ENCODE measurements at places on chromosomes 2 and 18. TPM values are rescaled to one million over a fixed set of nuclear protein-coding genes. Genes with fewer than 3 reads are reported as not detected.
A peak's percentile ranks its signal among the peaks of the same experiment; 100 is the strongest.

ADGRF3 gene
- total RNA-seq = 0.10 TPM

CYP26B1 gene
- total RNA-seq = 9.8 TPM

GRCh38 chr2:241187101-241187917 lies 1.2 kb upstream of the ANO7 start:
- DNase-seq = no peak

- no peak for DNase-seq
Observed at GRCh38 chr2:56185582-56186046, 1.8 kb downstream of the CCDC85A start.

DNA sequence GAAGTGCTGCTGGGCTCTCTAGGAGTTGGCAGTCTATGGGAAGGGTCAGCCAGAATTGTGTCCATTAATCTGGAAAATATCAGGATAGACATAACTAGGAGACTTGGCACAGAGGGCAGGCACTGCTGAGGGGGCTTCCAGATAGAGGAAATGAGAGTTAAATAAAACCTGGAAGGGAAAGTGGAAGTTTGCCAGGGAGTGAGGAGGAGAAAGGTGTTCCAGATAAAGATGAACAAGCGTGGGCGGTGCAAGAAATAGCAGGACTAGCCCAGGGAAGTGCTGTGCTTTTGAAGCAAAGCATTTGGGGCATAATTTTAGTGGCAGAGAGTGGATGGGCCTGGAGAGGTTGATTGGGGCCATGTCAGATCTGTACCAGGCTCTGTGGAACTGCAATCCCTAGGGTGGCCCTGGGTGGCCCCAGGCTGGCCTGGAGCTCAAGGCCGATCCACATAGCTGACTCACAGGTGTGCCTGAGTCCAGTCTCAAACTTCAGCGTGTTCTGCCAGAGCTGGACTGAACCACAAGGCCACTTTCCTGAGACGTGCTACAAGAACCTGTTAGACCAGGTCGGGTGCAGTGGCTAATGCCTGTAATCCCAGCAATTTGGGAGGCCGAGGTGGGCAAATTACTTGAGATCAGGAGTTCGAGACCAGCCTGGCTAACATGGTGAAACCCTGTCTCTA lies 26.9 kb downstream of the GALM start:
- peak; percentile 3 for DNase-seq

GRCh38 chr2:60498816-60499429 lies 54.5 kb downstream of the BCL11A start:
- no peak for DNase-seq

CCDC141 gene
- 4.4 TPM for total RNA-seq

CNGA3 gene
- 7.1 TPM for total RNA-seq

GRCh38 chr2:8588831-8589191 lies 93.0 kb upstream of the ID2 start:
- no peak for DNase-seq

NRP2 gene
- 66.8 TPM for total RNA-seq

DNA sequence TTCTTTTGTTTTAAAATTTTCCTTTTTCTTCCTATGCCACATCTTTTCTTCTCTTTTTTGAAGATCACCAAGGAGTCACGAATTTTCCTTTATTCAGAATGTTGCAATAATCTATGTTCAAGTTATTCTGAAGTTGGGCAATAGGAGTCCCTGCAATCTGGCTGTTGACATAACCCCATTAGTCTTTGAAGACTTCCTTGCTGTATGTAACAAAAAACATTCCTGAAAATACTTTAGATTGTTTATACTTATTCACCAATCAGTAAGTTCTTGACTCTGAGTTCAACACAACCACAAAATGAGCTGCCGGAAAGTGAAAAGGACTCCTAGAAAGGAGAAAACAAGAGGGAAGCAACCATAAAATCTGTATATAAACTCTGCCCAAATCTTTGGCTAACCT lies 62.8 kb downstream of the TMEM237 start:
- no peak for DNase-seq

DNA sequence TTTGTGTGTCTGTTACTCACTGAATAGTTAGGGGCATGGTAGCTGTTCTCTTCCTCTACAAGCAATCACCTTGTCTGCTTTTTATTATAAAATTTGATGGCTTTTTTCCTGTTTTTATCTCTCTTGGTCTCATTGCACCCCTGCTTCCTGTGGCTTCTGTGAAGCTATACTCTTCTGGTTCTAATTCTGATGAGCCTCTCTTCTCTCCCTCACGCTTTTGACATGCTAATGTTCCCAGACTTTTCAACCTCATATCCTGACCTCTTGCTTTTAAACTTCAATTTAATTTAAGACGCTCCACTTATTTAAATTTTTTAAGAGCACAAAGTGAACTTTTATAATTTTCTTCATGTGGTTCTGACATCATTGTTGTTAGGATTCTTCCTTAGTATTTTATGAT lies 361.4 kb downstream of the DLGAP1 start:
- no peak for DNase-seq

STPG4 gene
- total RNA-seq = 0.44 TPM

- no peak for DNase-seq
Observed at GRCh38 chr18:63299837-63300745, 19.5 kb downstream of the BCL2 start.

GRCh38 chr18:55433648-55434047 lies 154.3 kb downstream of the TCF4 start:
- no peak for DNase-seq

C2orf80 gene
- 15.7 TPM for total RNA-seq

PNPT1 gene
- total RNA-seq = 24.7 TPM

ZNF396 gene
- total RNA-seq = 6.8 TPM

DNA sequence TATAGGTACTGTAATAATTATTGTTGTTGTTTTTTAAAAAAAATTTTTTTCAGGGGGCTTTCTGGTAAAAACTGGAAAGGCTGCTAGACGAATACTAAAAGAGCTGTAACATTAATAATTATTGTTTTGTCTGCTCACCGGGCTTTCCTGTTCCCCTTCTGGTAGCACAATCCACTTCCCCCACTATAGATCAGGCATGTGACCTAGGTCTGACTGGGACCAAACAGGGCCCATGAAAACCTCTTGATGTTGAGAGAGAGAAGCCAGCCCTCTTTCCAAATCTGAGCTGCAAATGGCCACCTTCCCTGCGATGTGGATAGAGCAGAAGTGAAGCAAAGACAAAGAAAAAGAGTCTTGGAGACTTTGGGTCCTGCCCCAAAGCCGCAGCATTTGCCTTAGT lies 23.4 kb downstream of the SH2D6 start:
- no peak for DNase-seq

CAPN14 gene
- 0.40 TPM for total RNA-seq

RAB6D gene
- 3.3 TPM for total RNA-seq

CCDC150 gene
- 10.2 TPM for total RNA-seq

GRCh38 chr2:136290326-136290725 lies 172.4 kb upstream of the CXCR4 start:
- DNase-seq = no peak

DNA sequence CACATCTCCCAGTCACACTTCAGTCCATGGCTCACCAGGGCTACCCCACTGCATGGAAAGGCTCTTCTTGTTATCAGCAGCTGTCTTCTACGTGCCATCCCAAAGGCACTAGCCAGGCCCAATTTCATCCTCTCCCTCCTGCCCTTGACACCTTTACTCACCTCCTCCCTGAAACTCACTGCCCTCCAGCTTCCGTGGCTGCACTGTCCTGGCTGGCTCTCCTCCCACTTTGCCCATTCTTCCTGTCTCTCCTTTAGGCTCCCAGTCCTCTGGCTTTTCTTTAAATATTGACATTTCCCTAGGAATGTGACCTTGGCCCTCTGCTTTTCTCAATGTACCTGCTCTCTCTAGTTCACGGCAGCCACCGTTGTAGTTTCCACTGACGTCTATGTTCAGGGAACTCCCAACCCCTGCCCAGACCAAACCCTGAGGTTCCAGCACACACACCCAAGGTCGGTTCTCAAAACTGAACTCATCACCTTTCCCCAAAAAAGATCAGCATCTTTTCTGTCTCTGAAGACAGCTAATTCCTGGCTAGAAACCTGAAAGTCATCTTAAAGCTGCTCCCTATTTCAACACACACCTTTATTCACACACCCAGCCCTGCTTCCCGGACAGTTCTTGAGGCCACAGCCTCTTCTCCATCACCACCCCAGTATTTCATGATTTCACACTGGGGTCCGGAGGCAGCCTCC lies 36.7 kb downstream of the WDFY1 start:
- no peak for DNase-seq

DNA sequence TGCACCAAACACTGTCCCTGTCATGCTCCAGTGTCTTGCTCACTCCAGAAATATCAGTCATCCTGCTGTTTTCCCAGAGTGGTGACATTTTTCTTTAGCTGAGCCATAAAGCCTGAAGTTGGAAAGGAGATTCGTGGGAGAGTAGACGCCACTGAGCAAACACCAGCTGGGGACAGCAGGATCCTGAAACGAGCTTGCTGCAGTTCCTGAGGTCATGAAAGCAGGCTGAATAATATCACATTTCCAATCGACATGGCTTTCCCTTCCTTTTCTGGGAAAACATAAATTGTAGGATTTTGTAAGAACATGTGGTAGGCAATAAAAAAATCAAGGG lies 276.4 kb downstream of the CDCA7 start:
- no peak for DNase-seq

KYNU gene
- 1.4 TPM for total RNA-seq

CCDC74B gene
- 6.4 TPM for total RNA-seq

SLC9A4 gene
- total RNA-seq = 0.30 TPM

METTL21A gene
- 25.7 TPM for total RNA-seq

PIK3C3 gene
- total RNA-seq = 64.4 TPM

ADRA2B gene
- 0.79 TPM for total RNA-seq

DNA sequence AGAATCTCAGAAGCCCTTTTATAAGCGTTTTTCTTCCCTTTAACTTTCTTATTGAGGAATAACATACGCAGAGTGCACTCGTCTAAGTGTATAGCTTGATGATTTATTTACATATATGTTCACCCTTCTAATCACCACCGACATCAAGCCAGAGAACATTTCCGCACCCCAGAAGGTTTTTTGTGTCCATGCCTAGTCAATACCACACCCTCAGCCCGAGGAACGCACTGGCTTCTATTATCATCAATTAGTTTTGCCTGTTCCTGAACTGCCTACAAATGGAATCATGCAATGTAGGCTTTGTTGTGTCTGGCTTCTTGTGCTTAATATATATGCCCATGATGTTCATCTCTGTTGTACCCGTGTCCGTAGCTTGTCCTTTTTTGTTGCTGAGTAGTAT lies 27.7 kb downstream of the SDC1 start:
- DNase-seq = no peak

DNA sequence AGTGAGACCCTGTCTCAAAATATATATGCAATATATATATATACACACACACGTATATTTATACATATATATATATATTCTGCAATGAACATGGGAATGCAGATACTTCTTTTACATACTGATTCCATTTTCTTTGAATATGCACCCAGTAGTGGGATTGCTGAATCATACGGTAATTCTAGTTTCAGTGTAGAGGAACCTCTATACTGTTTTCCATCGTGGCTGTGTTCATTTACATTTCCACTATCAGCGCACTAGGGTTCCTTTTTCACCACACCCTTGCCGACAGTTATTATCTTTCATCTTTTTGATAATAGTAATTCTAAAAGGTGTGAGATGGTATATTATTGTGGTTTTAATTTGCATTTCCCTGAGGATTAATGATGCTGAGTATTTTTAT lies 52.3 kb upstream of the SLC39A10 start:
- DNase-seq = no peak

DNA sequence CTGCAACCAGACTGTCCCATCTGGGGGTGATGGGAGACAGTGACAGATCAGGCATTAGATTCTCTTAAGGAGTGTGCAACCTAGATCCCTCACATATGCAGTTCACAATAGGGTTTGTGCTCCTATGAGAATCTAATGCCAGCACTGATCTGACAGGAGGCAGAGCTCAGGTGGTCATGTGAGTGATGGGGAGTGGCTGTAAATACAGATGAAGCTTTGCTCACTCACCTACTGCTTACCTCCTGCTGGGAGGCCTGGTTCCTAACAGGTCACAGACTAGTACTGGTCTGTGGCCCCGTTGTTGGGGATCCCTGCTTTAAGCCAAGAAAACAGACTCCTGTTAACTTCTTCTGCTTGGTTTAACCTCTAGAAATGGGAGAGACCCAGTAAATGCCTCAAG lies 3.2 kb downstream of the CYP27A1 start:
- no peak for DNase-seq

ABCG8 gene
- total RNA-seq = 1.1 TPM

DNA sequence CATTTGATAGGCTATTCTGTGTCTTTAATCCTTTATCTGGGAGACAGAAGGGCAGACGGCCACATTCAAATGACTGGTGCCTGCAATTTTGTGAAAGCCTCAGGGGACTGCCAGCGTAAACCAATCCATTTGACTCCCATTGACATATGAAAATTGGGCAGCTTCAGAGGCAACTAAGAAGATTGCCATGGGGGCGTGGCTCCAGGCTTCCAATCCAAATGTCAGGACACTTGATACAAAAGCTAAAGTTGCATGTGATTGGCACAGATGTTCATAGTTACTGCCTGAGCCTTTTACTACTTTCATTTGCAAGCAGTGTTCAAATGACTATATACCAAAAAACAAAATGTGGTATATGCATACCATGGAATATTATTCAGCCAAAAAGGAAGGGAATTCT lies 42.0 kb downstream of the SPC25 start:
- DNase-seq = peak; percentile 28

KIDINS220 gene
- total RNA-seq = 151 TPM

ASTL gene
- 0.28 TPM for total RNA-seq

DNA sequence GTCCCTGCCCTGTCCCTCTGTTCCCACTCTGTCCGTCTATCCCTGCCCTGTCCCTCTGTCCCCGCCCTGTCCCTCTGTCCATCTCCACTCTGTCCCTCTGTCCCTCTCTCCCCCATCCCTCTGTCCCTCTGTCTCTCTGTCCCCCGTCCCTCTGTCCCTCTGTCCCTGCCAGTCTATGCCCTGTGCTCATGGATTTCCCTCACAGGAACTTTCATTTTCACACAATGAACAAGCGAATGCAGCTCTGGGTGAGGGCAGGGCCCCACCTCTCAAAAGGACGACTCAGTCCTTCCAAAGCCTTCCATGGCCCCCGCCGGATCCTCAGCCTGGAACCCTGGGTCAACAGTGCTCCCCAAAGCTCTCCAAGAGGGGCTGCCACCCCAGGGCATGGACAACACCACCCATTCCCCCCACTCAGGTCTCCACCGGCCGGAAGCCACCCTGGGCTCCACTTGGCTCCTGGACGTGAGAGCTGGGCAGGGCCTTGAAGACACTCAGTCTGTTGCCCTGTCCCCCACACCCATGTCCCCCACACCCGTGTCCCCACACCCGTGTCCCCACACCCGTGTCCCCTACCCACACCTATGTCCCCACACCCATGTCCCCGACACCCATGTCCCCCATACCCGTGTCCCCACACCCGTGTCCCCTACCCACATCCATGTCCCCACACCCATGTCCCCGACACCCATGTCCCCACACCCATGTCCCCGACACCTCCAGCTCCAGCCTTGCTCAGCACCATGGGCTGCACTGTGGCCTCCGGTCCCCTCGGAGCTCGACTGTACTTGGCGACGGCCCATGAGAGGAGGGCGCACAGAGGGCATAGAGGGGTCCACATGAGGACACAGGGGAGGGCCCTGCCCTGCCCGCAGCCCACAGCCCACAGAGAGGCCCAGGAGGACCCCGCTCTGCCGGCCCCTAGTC lies 156.0 kb downstream of the PXDN start:
- DNase-seq = no peak
